AG09319 (cell line): ENCODE measurements at places on chromosomes 1 and 21.

GRCh38 chr1:3590139-3590763 lies 21.1 kb downstream of the MEGF6 start:
- no peak for DNase-seq

DNA sequence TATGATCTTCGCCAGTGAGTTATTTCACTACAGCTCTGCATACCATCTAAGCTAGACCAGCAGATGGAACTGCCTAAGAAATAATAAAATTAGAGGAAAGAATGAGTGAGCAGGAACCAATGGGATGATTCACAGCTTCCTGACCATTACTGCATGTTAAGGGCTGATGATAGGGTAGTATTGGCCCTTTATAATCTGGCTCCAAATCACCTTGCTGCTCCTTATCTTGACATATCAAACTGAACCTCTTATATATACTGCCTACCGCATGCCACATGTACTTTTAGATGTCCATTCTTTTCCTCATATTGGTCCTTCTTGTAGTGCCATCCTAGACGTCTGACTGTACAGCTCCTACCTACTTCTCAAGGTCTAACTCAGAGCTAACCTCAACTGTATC lies 524.4 kb downstream of the DPYD start:
- DNase-seq, result no peak

- no peak for DNase-seq
These were observed 32.0 kb downstream of the RPS6KC1 start for GRCh38 chr1:213083112-213083445.

DNA sequence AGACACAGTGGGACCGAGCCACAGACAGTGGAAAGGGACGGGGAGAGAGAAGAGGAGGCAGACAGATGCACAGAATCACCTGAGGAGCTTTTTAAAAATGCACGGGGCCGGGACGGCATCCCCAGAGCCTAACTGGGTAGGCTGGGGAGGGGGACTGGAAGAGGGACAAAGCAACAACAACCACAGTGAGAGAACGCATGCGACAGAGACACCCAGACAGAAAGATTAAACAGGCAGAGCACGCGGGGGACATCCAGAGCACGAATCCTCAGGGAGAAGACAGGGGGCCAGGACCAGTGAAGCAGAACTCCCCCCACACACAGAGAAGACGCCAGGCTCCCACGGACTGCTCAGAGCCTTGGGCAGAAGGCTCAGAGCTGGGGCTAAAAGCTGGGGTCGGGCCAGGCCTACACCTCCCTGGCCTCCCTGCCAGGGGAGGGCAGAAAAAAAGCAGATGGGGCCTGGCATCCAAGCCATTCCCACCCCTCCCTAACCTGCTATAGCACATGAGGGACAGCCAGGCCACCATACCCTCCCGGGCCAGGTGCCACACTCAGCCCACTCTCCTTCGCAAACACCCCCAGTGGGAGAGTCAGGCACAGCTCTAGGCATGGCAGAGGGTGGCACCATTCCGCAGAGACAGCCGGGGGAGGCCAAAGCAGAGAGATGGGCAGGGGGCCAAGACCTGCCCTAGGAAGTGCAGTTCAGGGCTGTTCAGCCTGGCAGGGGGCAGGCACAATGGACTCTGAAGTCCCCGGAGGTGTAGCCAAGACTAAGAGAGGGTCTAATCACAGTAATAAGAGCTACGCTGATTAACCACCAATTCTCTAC lies 29.8 kb upstream of the COL16A1 start:
- DNase-seq, result no peak

DNA sequence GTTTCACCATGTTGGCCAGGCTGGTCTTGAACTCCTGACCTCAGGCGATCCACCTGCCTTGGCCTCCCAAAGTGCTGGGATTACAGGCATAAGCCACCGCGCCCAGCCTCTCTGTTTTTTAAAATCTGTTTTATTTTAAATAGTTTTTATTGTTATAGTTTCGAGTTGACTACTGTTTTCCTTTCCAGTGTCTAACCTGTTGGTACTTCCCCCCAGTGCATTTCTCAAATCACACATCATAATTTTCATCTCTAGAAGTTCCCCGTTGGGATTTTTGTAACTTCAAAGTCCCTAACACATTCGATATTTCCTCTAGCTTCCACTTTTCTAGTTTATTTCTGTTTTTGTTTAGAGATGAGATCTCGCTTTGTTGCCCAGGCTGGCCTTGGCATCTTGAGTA lies 7.5 kb downstream of the HES4 start:
- DNase-seq, result no peak

DNA sequence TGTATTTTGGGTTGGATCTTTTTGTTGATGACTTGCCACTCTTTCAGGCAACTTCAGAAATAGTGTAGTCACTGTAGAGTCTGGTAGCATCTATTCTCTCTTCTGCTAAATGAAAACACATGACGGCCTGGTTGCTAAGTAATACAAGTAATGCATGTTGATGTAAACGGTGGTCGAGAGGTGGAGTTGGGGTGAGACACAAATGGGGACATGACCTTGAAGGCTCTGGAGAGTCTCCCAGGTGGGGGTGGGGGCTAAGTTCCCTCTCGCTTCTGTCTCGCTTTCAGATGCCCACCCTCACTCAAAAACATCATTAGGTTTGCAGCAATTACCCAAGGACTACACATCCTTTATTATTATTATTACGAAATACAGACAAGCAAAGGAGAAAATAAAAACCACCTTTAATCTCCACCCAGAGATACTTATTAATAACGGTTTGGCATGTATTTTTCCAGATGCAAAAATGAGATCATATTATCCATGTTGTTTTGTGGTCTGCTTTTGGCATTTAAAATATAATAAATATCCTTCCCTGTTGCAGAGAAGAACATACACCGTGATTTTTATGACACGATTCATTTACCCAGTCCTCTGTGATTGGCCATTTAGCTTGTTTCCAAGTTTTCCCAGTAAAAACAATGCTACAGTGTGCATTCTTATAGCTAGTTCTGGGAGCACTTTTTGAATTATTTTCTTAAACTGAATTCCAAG lies 138.1 kb downstream of the MIS18A start:
- peak; percentile 59 for DNase-seq

DNA sequence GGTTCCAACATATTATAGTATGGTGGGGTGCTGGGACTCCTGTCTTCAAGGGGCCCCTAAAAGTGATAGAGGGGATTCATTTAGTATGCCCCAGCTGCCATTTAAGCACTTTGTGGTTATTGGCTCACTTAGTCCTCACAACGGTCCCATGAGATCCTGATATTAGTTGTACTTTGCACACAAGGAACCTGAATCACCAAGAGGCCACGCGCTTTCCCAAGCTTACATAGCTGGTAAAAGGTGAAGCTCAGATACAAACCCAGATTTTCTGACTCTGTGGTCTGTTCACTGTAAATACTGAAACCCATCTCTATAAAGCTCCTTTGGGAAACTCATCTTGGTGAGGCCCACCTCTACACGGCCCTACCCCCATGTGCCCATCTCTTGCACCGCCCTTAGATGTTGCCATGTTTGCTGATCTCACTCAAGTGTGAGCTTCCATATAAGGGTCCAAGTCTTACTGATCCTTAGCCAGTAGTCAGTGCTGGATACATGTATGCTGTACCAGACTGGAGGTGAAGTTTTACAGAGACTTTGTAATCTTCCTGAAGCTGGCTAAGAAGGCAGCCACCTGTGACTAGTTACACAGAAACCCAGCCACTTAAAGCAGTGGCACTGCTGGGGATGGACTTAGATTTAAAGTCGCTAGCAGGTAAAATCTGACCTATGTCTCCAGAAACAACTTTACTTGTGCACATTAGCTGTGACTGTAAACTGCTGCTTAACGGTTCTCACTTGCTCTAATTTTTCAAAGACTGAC lies 124.4 kb upstream of the HOOK1 start:
- DNase-seq, result no peak

GRCh38 chr1:2226525-2227345 lies 1.4 kb upstream of the SKI start:
- no peak for DNase-seq

- DNase-seq, result no peak
These were observed 4.0 kb upstream of the PKP1 start for GRCh38 chr1:201279313-201279712.

DNA sequence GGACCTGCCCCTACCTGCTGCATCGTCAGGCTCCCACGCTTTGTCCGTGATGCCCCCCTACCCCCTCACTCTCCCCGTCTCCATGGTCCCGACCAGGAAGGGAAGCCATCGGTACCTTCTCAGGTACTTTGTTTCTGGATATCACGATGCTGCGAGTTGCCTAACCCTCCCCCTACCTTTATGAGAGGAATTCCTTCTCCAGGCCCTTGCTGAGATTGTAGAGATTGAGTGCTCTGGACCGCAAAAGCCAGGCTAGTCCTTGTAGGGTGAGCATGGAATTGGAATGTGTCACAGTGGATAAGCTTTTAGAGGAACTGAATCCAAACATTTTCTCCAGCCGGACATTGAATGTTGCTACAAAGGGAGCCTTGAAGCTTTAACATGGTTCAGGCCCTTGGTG lies 8.9 kb downstream of the SPATA46 start:
- no peak for DNase-seq

DNA sequence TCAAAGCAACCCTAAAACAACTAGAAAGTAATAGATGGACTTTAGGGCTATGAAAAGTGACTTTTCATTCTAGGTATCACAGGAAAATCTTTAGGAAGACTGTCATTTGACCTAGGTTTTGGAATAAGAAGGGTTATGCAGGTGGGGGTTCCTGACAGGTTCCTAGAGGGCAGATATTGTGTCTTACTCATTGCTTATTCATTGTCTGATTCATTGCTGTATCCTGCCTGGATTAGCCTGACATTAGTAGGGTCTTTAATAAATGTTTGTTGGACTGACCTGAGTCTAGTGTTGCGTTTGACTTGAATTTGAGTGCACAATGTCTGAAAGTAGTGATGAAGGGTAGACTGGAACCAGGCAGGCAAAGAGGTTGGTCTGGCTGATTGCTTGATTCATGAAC lies 6.0 kb downstream of the FNBP1L start:
- DNase-seq, result no peak

DNA sequence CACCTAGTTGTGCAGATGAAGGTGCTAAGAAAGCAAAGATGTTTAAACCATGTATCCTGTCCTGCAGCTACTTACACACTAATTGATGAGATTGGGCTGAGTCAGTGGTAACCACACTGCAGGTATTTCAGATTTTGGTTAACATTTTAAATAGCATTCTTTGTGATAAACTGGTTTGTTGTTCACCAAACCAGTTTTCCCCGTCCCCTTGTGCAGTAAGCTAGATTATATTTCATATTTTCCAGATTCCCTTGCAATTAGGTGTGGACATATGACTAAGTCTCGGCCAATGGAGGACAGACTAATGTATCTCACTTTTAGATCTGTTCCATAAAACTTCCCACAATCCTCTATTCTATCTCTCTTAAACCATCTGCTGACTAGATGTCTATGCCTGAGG lies 320.4 kb downstream of the RWDD3 start:
- DNase-seq, result no peak

DNA sequence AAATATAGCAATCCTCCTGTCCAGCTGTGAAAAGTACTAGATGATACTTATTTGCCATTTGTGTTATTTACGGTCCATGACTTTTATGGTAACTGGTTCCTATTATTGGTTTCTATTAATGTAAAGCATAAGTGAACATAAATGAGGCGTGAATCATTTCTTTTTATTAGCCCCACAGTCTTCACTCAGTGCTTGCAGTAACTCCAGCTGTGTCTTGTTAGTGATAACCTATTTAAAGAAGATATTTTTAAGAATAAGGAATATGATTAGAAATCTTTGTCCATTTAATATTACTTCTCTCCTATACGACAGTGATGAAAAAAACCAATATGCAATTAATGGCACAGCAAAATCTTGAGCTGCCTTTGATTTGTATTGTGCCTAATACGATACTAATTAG lies 149.9 kb downstream of the SPATA17 start:
- no peak for DNase-seq

GRCh38 chr1:37404711-37405110 lies 69.7 kb upstream of the ZC3H12A start:
- DNase-seq, result no peak

- no peak for DNase-seq
These were observed 164.0 kb downstream of the RUNX1 start for GRCh38 chr21:34885125-34885524.

- DNase-seq, result no peak
These were observed at the start of gene SDC3 for GRCh38 chr1:30908696-30909364. Gene SDC3 (minus strand): TSS chr1:30908758. CDS start chr1:30908586, 172 bp downstream.

GRCh38 chr21:26522704-26523103 lies 50.4 kb downstream of the CYYR1 start:
- DNase-seq, result no peak

DNA sequence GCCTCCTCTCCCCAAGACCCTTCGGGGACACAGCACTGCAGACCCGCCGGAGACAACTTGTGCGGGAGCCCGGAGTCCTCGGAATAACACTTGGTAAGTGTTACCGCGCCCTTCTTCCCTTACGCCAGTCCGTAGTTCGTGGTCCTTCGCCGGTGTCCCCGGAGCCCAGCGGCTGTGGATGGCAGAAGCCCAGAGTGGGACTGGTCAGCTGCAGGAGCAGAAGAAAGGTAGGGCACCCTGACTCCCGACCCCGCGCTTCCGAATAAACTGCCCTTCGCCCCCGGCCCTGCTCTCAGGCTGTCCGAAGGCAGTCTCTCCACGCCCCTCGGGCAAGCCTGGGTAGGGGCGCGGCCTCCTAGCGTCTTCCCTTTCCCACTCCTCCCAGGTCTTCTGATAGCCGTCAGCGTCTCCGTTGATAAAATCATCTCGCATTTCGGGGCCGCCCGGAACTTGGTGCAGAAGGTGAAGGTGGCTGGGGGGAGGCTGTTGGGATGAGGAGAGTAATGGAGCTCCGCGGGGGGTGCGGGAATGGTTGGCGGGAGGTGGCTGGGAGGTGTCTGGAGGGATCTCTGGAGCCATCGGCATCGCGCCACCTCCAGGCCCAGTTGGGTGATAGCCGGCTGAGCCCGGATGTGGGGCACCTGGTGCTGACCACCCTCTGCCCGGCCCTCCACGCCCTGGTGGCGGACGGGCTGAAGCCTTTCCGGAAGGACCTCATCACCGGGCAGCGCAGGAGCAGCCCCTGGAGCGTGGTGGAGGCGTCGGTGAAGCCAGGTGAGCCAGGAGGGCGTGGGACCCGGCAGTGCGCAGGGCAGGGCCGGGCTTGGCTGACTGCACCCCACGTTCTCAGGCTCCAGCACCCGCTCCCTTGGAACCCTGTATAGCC lies 4.3 kb downstream of the RUSC1 start:
- no peak for DNase-seq

GRCh38 chr1:220511179-220511578 lies 16.8 kb upstream of the MARK1 start:
- no peak for DNase-seq

GRCh38 chr21:44874240-44874496 lies 678 bp upstream of the PTTG1IP start:
- DNase-seq, result no peak

- DNase-seq, result no peak
These were observed 4.8 kb upstream of the TDRD10 start for GRCh38 chr1:154497026-154497806.
